Stimulated activated CD8-positive, alpha-beta memory T cell treated with anti-CD3 and anti-CD28 coated beads, Interleukin-7, amount 100 ng/mL, for 4 hours (primary cell): ENCODE measurements at places on chromosomes 1 and 21.

GRCh38 chr1:48558366-48558765 lies 86.4 kb upstream of the SPATA6 start:
- DNase-seq: no peak

DNA sequence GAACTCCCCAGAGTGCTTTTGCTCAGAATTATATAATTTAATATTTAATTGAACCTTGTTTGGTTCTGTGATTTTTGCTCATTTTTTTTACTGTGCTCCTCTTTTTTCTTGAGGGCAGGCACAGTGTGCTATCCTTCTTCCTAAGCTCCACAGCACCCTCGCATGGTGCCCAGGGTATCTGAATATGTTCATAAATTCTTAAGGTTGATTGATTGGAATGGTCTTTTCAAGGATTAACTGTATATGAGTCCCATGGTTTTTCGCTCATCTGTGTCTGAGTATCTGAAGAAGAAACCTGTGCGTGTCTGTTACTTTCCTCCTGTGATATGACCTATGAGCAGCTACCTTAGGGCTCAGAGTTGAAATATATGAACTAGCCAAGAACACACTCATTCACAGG lies 393.7 kb downstream of the HLX start:
- no peak for DNase-seq

GRCh38 chr1:199759268-199759730 lies 268.2 kb upstream of the NR5A2 start:
- DNase-seq: no peak

DNA sequence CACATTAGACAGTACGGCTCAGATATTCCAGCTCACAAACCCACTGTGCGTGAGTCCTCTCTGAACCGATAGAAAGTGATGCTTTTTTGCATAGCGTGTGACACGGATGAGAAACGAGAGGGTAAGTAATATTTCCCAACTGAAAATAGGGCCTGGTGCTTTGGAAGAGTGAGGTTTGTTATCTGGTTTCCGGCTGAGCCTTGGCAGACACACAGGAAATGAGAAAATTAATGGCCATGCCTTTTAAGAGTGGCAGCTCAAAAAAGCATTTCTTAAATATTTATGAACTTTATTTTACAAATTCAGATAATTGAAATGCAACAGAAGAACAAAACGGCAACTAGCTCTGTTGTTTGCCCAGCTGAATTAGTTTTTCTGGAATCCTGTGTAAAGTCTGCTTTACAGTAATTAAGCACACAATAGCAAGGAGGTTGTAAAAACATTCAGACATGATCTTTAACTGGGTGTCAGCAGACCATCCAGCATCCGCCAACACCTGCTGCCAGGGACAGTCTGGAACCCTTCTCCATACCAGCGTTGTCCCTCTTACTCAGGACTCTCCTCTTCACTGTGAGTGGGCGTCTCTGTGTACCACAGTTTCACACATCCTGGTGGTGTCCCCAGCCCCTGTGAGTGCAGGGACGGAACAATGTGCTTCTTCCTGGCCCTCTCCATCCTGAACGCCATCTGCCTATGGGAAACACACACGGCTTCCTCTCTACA lies 155.4 kb downstream of the PGBD5 start:
- no peak for DNase-seq

DNA sequence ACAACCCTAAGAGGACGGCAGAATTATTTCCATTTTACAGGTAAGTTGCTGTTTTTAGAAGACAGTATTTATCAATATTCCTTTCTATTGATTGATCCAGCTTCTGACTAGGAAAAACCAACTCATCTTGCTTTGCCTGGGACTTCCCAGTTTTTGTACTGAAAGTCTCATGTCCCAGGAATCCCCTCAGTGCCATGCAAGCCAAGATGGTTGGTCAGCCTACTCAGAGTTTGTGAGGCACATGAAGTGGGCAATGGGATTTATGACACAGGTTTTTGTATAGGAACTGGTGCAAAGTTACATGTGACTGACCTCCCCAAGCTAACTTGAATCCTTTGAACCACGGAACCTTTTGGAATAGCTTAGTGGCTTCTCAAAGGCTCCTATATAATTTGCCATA lies 45.5 kb downstream of the GNG12 start:
- DNase-seq: no peak

GRCh38 chr1:15422871-15423270 lies 13.2 kb downstream of the EFHD2 start:
- no peak for DNase-seq

DNA sequence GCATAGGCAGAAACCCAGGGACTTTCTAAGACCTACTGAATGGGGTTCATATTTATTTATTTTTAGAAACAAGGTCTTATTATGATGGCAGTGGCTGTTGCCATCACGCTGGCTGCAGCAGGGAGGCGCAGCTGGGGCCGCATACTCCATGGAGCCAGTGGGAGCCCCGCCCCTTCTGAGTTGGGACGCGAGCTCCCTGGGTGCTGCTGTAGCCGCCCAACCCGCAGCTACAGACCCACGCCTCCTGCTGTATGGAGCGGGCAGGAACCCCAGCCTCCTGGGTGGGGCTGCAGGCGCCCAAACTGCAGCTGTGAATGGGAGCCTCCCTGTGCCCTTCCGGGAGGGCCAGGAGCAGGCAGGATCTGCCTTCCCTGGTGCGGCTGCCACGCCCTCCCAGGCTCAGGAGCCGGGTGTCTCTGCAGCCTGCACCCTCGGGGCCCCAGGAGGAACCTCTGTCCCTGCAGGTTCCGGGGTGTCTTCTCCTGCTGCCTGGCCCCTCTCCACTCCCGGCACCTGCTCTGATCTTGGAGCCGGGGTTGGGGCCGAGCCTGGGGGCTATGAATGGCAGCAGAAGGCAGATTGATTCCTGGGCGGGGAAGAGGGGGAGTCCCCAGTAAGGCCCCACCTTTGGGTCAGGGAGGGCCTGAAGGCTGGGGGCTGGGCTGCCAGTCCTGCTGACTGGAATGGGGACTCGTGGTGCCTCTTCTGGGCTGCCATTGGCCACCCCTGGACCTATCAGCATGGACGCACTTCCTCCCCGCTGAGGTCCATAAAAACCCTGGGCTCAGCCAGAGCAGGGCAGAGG lies 66.5 kb upstream of the LRRN2 start:
- no peak for DNase-seq

DNA sequence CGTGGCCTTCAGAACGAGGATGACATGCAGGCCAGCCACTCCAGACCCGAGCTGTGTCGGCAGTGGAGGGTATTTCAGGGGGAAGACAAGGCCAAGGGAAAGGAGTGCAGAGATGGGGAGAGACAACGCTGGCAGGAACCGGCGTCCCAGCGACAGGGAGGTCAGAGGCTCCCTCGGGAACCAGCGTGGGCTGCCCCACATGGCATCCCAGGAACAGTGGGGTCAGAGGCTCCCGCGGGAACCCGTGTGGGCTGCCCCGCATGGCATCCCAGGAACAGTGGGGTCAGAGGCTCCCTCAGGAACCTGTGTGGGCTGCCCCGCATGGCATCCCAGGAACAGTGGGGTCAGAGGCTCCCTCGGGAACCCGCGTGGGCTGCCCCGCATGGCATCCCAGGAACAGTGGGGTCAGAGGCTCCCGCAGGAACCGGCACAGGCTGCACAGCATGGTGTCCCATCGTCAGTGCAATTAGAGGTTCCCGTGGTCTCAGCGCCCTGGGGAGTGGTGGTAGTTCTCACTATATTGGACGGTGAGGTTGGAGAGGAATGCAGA lies 43.0 kb downstream of the SLC19A1 start:
- DNase-seq: no peak

GRCh38 chr1:168585937-168586336 lies 9.5 kb downstream of the XCL1 start:
- DNase-seq: no peak
